NCI-H774 (cell line): ENCODE measurements at places on chromosomes 16 and 17.

DNA sequence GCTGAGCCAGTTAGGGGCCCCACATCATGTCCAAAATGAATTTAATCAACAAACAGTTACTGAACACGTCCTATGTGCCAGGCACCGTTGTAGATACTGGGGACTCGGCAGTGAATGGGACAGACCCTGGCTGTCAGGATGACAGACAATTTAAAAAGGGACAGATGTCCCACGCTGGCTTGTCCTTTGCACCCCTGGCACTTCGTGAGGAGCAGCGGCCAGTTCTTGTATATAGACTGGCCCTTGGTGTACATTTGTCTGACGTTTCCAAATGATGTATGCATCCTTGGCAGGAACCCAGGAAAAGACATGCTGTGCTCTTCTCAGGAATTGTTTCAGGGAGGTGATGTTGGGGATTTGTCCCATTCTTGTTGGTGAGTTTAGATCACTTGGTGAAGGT, 21.1 kb downstream of the IL4R start:
- no peak for DNase-seq

- no peak for DNase-seq
Measured at GRCh38 chr17:83125515-83126274, 46.3 kb downstream of the METRNL start.

GRCh38 chr16:16983582-16983981, 487.2 kb downstream of the XYLT1 start:
- DNase-seq: no peak

DNA sequence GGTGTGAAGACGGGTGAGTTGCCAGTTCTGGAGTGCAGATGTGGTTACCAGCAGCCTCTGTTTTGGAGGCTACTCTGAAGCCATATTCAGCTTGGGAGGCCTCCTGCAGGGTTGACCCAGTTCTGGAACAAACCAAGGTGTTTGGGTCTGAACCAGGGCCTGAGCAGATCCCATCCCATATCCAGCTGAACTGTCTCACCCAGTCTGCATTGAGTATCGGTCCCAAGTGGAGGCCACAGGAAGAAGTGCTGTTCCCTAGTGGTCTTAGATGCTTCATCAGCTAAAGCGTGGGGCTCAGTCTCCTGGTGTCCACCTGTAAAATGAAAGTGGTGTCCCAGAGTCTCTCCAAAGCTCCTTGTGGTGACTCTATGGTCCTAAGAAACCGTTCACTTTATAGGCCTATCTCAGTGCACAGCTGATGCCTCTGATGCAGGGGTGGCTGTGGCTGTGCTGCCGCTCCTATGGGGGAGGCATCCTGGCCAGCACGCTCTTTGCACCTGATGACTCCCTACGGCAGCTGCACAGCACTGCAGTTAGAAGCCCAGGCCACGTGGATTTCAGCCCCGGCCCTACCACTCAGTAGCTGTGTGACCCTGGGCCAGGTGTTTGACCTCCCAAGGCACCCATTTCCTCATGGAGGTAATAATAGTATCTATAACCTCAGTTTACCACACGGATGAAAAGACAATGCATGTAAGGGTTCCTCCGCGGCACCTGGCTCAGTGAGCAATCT, 21.0 kb downstream of the CBX4 start:
- peak; percentile 29 for DNase-seq

DNA sequence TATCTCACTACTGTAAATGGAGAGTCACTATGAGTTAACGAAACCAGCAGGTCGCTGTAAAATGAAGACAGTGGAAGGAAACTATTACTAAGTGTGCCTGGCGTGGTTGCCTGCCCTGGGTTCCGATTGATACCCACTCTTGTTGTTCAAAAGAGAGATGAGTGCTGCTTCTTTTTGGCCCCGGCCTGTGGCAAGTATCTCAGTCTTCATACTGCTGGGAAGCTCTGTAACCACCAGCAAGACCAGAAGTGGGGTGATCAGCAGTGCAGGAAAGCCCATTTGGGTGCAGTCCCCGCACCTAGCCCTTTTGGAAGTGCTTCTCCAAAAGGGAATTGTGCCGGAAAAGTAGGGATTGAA, 104.5 kb downstream of the SNX29 start:
- no peak for DNase-seq

- no peak for DNase-seq
Measured at GRCh38 chr17:60141111-60142018, 8.4 kb upstream of the CA4 start.

DNA sequence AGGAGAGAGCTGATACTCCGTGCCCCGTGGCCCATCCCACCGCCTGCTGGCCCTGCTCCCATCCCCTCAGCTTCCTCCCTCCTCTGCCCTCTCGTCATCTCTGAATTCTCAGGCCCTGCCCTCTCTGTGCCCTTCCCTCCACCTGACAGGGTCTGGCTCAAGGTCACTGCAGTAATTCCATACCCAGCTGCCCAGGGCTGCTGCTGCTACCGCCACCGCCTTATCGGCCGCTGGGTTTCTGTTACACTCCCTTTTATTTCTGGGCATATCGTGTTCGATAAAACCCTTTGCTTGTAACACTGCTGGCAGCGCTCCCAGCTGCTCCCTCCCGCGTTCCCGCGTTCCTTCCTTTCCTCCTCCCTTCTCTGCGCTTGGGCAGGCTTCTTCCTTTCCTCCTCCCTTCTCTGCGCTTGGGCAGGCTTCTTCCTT, 1.2 kb downstream of the EPN3 start:
- DNase-seq: no peak

GRCh38 chr17:4706121-4706520, 2.2 kb upstream of the PELP1 start:
- no peak for DNase-seq

GRCh38 chr17:16925461-16926060, 46.4 kb downstream of the TNFRSF13B start:
- DNase-seq: no peak

DNA sequence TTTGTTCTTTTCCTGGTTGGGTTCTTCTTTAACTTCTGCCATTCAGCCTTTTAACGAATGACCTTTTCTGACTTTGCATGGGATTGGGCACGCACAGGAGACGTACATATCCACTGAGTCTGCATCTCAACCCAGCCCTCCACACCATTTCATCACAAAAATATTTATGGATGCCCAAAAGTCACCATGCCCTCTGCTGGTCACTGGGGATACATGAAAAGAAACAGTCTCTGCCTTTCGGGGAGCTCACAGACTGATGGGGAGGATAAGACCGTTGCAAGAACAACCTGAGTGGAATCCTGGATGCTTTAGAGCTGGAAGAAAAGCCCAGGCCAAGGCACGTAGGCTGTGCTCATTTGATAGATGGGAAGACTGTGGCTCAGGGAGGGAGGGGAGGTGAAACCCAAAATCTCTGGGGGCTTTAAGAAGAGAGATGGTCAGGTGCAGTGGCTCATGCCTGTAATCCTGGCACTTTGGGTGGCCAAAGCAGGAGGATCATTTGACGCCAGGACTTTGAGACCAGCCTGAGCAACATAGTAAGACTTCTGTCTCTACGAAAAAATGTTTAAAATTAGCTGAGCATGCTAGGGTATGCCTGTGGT, 7.9 kb upstream of the MT2A start:
- DNase-seq: no peak

DNA sequence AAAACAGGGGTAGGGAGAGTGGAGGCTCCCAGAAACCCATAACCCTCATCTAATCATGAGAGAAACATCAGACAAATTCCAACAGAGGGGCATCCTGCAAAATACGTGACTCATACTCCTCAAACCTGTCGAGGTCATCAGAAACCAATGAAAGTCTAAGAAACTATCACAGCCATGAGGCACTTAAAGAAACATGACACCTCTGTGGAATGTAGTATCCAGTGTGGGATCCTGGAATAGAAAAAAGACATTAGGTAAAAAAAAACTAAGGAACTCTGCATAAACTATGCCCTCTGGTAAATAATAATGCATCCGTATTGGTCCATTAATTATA, 16.4 kb downstream of the CDH5 start:
- DNase-seq: no peak

GRCh38 chr17:12683299-12683698, 17.6 kb downstream of the MYOCD start:
- DNase-seq: no peak

- no peak for DNase-seq
Measured at GRCh38 chr17:49834118-49834743, 13.6 kb downstream of the TAC4 start.

- DNase-seq: no peak
Measured at GRCh38 chr17:73462823-73463222, 151.0 kb upstream of the CDC42EP4 start.

- no peak for DNase-seq
Measured at GRCh38 chr17:77867308-77867781, 91.2 kb upstream of the TNRC6C start.

GRCh38 chr16:72876221-72876620, 171.7 kb downstream of the ZFHX3 start:
- no peak for DNase-seq

GRCh38 chr16:57611706-57612105, 16.7 kb upstream of the ADGRG1 start:
- no peak for DNase-seq
